ENCODE measurements at places on chromosomes 1 and 21.

DNA sequence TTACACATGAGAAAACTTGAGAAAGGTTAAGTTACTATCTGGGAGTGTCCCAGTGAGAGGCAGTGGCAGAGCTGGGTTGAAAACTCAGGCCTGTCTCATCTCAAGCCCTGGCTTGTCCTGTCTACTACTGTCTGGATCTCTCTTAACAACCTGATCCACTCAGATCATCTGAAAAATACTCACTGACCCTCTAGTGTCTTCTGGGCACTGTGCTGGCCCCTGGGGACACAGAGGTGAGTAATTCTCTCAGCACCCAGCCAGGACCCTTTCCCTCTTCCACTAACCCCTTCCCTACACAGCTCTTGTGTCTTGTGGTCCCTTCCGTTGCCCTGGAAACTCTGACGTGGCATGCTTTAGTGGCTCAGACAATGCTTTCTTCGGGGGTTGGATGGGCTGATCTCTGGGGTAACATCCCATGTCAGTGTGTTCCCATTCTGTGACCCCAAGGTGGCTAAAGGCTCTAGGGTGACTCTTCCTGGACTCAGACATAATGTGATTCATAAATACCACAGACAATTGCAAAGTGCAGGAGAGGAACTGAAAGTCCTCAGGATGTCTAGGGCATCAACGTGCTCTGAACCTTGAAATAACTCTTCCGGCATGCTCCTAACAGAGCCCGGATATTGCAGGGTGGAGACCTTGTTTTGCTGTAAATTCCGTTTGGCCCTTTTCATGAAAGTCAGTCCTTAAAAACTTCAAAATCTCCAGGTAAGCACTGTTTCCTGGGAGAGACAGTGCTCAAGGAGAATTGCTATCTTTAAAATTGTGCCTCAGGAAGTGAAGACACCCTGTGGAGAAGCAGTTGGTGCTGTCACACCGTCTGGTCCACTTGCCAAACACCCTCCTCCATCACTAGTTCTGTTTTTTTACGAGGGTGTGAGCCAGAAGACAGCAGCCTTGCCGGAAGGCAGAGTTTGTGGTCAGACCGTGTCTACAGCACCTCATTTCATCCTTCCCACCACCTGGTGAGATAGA, 4.0 kb downstream of the SHISAL2A start:
- DNase-seq, result no peak

- DNase-seq, result no peak
Observed at GRCh38 chr1:32014199-32014947, 705 bp downstream of the KHDRBS1 start.

DNA sequence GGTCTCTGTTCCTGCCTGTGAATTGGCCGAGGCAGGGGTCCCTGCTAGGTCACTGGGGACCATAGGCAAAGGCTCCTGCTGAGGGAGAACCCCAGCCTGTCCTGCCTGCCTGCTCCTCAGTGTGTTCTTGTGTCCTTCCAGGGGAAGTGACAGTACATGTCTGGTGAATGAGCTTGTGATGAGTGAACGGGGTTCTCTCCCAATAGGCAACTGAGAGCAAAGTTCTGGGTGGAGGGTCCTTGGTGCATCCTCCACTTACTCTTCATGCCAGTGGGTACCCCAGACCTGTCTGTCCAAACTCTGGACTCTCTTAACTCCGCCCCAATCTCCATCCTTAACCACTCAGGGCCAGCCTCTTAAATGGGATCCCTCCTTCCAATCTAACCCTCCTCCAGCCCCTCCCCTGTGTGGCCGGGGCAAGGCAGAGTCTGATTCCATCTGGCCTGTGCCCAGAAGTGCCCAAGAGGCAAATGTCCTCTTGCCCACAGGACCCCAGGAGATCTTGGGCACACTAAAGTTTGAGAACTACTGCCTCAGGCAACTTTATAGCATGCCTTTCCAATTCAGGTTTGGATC, 2.0 kb downstream of the XKR8 start:
- DNase-seq, result no peak

DNA sequence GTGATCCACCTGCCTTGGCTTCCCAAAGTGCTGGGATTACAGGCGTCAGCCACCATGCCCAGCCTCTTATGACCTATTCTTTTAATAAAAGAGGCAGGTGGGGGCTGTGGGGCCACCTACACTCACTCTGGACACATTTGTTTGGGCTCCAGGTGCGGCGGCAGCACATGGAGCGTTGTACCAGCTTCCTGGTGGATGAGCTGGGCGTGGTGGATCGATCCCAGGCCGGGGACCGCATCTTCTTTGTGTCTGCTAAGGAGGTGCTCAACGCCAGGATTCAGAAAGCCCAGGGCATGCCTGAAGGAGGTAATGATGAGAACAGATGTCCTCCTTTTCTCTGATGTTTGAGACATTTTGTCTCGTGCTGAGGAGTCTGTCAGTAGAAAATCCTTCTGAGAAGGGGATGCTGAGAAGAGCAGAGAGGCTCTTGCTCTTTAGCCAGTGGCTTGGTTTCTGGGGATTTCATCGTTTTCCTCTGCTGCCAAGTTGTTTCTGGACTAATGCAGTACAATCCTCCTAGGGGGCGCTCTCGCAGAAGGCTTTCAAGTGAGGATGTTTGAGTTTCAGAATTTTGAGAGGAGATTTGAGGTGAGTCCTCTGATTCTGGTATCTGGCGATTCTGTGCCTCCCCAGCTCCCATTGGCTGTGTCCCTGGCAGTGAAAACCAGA, 17.9 kb upstream of the MIIP start:
- no peak for DNase-seq

DNA sequence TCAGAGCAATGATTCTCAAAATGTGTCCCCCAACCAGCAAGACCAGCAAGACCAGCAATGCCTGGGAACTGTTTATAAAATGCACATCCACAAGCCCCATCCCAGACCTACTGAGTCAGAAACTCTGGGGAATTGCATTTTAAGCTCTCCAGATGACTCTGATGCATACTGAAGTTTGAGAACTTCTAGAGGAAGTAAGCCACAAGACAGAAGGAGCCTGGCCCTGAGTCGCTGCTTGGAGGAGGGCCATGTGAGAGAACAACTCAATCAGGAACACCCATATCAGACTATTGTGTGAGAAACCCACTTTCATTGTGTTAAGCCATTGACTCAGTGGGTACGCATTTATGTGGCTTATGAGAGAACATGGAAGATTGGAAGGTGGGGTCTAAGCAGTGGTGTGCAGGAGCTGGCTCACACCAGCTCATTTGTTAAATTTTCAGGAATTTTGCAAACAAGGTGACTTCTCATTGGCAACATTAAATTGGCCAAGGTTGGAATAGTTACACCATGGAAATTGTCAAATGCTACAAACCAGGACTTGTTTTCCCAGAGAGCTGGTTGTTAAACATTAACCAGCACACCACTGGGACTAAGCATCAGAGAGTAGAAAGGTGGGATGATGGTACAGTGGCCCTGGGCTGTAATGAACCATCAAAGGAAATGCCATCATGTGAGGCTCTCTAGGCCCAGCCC, 38.9 kb downstream of the ATP1A1 start:
- DNase-seq, result no peak

GRCh38 chr1:164188497-164188896, 370.5 kb upstream of the PBX1 start:
- DNase-seq, result no peak

GRCh38 chr1:160963521-160963920, 8.9 kb upstream of the ITLN2 start:
- no peak for DNase-seq

DNA sequence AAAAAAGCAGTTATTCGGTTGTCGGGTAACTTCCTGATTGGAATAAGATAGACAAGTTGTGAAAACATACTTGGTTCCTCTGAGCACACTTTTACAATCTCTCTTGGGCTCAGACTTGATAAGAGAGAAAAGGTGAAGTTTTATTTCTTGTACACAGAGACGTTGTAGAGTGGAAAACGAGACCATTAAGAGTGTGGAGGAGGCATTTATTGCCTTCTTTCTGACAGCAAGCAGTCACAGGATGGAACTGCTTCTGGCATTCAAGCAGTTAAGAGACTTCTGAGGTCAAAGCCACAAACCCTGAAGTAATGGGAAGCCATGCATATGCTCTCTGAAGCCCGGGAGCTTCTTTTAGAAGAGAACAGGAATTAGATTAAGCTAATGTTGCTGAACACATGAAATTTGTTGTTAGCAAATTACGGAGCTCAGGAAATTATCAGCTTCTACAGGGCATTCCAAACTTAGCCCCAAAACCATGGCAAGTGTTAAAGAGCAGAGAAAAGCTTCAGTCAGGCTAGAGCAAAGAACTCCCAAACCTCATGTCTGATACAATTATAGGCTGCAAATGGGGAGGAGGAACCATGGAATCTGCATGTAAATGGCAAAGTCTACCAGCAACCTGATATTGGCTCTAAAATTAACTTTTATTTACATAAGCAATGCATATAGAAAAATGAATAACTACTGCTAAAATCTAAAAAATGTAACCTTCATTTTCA, 26.0 kb downstream of the S1PR1 start:
- no peak for DNase-seq

DNA sequence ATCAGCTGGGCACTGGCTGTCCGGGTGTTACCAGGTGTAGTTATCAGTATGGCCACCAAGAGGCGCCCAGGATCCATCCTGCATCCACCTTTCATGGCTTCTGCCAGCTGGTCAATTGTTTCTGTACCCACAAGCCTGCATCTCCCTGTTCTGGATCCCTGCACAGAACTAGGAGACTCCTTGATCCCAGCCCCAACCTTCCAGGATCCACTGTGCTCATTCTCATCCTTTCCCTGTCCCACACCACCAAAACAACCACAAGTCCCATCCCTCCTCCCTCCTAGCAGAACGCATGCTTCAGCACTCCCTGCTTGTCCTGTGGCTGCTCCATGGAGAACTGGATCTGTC, 27.2 kb upstream of the FOXE3 start:
- DNase-seq, result peak; percentile 62

DNA sequence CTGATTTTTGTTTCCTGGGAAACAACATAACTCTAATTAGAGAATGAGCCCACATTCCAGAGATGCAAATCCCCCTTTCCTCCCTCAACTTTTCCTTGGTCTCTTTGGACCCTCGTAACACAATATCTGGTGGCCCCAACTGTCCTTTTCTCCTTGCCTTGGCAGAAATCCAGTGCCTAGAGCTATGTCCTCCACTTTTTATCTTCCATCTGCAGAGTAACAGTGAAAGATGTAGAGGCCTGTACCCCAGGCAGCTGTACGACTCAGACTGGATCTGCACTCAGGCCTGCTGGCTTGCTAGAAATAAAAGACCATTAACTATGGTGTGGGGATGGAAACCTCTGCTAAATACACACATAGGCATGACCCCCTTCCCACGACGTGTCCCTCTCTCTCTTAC, 72.0 kb downstream of the WARS2 start:
- DNase-seq, result no peak

- no peak for DNase-seq
Observed at GRCh38 chr1:162070094-162070748, 730 bp downstream of the NOS1AP start.

GRCh38 chr1:155691992-155692528, 3.2 kb downstream of the DAP3 start:
- DNase-seq, result no peak

- DNase-seq, result no peak
Observed at GRCh38 chr1:13749543-13750341, 49.8 kb downstream of the PRDM2 start.

DNA sequence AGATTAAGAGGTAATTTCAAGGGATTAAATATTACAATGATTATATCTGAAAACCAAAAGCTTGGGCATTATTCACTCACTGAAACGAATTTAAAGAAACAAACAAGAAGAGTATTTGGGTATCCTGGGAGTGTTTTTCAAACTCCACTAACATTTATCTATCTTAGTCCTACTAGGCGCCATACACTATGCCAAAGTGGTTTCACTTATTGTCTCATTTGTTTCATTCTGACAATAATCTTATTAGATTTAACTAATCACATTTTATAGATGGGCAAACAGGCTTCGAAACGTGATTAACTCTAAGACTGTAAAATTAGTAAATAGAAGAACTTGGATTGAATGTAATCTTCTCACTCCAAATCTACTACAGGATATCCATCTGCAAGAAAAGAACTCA, 25.4 kb downstream of the ASH1L start:
- no peak for DNase-seq

- no peak for DNase-seq
Observed at GRCh38 chr1:214107322-214108096, 119.7 kb downstream of the PROX1 start.

DNA sequence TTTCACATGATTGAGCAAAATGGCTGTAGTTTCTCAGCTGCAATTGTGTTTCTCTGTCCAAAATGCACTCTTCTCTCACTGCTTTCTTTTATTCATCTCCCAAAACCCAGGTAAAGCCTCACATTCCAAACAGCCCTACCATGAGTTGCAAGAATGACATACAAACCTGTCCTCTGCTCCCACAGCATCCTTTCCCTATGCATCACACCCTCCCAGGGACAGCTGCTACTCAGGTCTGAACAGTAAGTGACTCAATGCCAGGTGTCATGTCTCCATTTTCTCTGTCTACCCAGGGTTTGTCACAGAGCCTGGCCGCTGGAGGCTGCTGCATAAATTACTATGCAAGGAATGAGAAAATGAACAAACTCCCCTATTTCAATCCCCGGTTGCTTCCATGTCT, 118.5 kb downstream of the PLD5 start:
- DNase-seq, result no peak

- no peak for DNase-seq
Observed at GRCh38 chr21:21003701-21004100, 5.5 kb downstream of the NCAM2 start.

DNA sequence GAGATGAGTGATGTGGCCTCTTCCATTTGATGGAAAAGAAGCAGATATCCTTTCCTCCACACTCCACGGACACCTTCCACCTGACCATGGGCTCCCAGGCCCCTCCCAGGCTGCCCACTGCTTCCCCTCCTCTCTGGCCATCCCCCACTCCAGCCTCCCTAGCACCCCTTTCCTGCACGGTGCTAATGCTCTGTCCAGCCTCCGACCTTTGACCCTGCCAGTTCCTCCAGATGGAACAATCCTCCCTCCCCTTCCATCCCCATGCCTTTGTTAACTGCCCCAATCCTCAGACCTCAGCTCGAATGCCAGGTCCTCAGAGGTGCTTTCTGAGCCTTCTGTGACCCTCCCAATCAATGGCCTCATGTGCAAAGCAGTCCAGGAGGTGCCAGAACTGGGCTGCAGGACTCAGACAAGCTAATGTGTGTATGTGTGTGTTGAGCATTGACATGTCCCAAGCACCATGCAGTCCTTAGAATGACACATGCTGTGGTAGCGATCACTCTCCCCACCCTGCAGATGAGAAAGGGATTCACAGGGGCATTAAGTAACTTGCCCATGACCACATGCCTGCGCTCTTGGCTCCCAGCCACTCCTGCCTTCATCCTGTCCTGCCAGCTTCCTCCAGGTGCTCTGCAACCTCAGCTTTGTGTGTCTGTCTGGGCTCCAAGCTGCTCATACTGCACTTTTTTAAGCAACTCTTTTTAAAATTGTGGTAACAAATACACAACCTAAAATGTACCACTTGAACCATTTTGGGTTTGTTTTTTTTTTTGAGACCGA, 63.5 kb upstream of the EDN2 start:
- DNase-seq, result no peak

DNA sequence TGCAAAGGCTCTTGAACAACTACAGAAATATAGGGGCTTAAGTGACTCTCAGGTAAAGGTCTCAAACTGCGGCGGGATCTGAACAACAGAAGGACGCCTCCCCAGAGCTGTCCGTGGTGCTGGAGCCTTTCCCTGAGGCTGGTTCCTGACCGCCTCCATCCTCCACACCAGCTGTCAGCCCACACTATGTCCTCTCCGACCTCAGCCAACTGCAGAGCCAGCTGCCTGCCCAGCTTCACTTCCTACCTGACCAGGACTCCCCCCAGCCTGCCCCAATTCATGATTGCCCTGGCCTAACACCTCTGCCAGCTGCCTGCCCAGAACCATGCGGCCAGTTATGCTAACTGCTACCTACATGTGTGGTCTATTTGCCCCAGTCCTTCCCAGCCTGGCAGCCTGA, 63.6 kb upstream of the ZC3H12A start:
- no peak for DNase-seq

Measured in NCI-H774 (cell line).